Activated naive CD4-positive, alpha-beta T cell (primary cell): ENCODE measurements at places on chromosomes 16 and 17.

DNA sequence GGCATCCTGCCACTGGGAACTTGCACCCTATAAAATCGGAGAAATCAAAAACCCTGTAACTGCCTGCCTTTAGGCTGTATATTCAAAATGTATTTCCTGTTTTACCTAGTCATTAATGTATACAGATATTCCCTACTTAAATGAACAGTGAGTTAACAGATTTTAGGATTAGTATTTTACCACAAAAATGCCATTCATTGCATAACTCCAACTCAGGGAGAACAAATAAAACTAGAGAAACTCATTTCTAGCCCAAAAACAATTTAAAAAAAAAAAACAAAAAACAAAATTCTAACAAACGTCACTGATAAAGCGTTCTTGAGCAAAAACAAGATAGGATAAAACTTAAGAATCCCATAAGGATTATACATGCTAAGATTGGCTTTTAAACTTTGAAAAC, 3.7 kb upstream of the DHX33 start:
- no peak for DNase-seq

GRCh38 chr16:84176192-84177053, 10.4 kb downstream of the TAF1C start:
- DNase-seq: no peak

GRCh38 chr16:66512272-66513110, 37.4 kb downstream of the TK2 start:
- no peak for DNase-seq

- DNase-seq: no peak
Observed at GRCh38 chr16:69833357-69834282, 71.5 kb downstream of the WWP2 start.

- DNase-seq: no peak
Observed at GRCh38 chr16:55367301-55367811, 43.4 kb downstream of the IRX6 start.

DNA sequence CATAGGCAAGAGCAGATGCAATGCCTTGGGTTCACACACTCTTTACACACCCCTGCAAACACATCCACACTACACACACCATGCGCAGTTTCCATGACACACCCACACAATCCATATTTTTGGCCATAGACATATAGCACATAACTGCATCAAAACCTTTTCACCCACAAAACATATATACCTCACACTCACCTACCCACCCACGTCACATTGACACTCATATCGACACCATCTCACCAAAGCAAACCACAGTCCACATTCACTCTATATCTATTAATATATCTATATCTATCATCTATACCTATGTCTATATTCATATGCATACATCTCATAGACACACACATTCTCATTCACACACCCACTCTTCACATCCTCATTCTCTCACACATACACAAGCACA, 246.9 kb downstream of the SHISA9 start:
- no peak for DNase-seq

- no peak for DNase-seq
Observed at GRCh38 chr16:31006086-31006385, 4.4 kb downstream of the STX1B start.
